Pancreas (tissue), 10 donors: ENCODE measurements at places on chromosomes 12 and 14. TPM values are rescaled to one million over a fixed set of nuclear protein-coding genes. Genes with fewer than 3 reads are reported as not detected.

- DNase-seq, result no peak
These were observed 333.8 kb downstream of the CACNA1C start for GRCh38 chr12:2386566-2386965.

- DNase-seq, result no peak
These were observed 270.7 kb upstream of the GARIN2 start for GRCh38 chr14:66918527-66918926.

DNA sequence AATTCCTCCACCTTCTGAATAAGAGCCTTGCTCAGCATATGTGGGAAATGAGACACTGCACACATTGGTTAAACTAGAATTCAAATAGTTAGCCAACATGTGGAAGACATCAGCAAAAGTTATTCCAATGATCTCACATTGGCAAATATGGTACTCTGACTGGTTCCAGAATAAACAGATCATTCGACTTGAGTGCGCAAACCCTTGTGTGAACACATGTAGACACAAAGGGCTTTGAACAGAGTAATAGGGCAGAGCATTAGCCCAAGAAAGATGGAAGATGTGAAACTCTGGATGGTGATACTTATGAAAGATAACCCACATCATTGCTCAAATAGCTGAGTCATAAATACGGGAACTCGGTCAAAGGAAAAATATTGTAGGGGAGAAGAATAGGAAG, 1133.4 kb upstream of the SEL1L start:
- DNase-seq, result no peak

GRCh38 chr12:38588624-38589305, 272.2 kb downstream of the ALG10B start:
- DNase-seq, result no peak

- DNase-seq, result no peak
These were observed 188.9 kb downstream of the TMX1 start for GRCh38 chr14:51428981-51429380.

DNA sequence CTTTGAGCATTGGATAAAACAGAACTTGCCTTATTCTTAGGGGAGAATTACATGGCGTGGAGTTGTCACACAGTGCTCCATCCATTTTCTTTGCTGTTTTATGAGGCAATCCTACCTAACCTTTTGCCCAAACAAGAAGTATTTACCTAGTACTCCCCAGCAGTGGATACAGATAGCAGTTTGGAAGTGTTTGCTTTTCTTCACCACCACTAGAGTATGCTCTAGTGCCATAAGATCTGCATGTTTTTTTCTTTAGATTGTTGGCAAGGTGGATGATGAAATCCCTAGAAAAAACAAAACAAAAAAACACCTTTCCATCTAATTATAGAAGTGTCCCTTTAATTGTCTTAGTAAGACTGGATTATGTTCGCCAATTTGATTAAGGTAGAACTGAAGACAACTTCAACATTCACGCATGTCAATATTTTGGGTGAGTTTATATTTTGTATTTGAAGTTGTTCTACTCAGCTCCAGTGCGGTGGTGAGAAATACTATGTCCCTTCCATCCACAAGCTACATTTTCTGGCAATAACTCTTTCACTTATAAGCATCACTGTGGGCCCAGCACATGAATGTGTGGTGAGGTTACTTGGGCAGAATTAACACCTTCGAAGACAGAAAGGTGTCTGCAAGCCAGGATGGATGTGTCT, 23.6 kb upstream of the TMEM260 start:
- no peak for DNase-seq

DNA sequence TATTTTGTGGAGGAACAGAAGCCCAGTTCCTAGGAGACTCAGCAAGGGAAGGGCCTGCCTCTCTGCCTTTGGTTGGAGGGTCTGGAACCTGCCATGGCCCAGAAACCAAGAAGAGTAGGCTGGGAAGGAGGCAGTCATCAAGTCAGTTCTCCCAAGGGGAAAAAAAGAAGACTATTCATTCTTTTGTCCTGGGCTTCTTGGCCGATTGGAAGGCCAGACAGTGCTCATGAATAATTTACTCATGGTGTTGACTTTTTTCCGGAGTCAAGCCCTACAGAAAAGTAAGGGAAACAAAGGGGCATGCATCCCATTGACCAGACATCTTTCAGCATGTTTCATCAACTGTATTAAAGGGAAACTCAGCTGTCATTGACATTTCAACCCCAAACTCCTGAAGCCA, 168.1 kb downstream of the PRKCH start:
- no peak for DNase-seq

DNA sequence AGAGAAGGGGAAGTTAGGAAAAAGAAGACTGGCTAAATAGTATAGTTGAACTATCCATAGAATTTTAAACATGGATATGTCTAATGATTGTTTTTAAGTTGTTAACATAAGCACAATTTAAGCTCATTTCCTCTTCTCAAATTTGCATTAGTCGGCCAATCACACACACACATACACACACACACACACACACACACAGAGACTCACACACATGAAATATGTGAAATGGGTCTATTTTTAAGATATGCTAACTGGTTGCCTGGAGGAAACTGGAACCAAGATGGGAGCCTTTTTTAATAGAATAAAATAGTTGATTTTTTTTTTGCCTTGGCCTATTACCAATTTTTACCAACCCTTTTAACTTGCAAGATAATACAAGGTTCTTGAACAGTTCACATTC, 24.0 kb upstream of the STYK1 start:
- no peak for DNase-seq

- DNase-seq, result peak; percentile 36
These were observed 14.2 kb upstream of the PLEK2 start for GRCh38 chr14:67426161-67426560.

DNA sequence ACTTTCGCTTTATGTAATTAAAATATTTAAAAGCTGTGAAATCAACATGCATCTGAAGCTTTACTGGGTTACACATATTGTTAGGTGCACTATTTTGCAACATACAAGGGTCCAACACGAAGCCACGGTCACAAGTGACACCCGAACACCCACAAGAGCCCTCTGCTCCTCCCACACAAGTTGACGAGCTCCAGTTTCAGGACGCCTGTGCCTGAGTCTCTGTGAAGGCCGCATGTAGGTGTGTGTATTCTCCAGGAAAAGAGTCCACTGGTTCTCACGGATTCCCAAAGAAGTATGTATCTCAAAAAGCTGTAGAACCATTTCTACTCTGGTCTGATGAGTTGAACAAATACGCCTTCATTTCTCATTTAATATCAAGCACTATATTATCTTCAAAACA, 12.0 kb downstream of the SLC15A4 start:
- DNase-seq, result no peak

DNA sequence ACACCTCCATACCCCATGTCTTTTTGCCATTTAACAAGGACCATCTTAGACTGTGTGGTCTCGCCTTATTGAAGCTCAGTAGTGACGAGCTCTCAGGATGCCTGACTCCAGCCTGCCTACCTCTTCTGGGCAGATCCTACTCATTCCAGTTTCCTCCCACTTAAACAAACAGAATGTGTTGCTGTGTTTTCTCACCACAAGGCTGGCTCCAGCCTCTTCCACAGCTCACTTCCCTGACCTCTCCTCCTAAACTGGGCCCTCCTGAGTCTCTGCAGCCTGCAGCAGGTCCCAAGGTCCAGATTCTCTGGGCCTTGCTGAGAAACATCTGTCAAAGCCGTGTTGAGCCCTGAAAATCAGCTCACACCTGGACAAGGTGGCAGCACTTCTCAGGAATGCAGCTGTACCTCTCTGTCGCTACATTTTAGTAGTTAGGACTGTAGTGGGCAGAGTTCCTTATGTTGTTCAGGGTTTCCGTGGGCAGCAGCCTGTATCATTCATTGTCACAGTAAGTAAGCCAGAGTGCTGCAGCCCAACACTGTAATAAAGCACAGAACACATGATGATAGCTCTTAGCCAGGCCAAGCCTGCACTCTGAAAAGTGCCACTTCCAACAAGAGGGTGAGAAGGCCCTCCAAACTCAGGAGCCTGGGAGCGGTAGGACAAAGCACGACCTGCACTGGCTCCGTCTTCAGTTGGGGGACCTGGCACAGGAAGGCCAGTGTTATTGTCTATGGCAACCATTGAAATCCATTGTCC, 68.5 kb downstream of the NKX2-1 start:
- no peak for DNase-seq

- no peak for DNase-seq
These were observed 5.9 kb upstream of the DEGS2 start for GRCh38 chr14:100165376-100165775.

- no peak for DNase-seq
These were observed 12.9 kb downstream of the VASH1 start for GRCh38 chr14:76773956-76774820.

GRCh38 chr12:9133216-9133916, 17.6 kb upstream of the A2M start:
- DNase-seq, result no peak

- DNase-seq, result no peak
These were observed 6.3 kb upstream of the TPCN1 start for GRCh38 chr12:113214895-113215400.

DNA sequence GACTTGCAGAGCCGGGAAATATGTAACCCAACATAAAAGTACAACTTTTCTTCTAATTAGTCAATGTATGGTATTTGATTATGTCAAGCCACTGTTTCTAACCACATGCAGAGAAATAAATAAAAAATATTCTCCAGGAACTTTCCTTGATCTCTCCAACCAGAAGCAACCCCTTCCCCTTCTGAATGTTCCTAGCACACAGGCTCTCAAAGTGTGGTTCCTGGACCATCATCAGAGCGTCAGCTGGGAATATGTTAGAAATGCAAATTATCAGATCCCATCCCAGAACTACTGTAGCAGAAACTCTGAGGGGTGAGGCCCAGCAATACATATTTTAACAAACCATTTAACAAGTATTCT, 21.0 kb upstream of the ITPR2 start:
- no peak for DNase-seq

DNA sequence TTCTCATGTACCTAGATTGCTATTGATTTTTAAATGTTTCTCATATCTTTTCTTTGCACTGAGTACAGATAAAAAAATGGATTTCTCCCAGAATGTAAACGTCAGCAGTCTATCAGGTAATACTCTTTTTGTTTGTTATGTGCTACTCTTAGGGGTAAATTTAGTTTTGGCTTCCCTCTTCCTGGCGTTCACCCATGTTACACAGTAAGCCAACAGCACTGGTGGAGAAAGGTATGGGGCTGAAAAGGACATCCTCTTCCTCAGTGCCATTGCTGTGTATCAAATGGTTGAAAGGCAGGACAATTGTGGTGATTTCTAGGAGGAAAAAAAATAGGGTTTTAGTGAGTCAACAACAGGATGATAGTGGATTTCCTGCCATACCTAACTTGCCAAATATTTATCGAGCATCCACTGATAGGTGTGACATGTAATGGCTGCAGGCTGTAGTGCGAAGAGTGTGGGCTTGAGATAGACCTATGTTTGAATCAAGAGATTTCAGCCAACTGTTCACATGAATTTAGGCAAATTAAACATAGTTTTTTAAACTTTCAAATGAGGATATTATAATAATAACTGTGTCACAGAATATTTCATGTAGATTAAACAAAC, 7.5 kb downstream of the KLRF2 start:
- no peak for DNase-seq

DNA sequence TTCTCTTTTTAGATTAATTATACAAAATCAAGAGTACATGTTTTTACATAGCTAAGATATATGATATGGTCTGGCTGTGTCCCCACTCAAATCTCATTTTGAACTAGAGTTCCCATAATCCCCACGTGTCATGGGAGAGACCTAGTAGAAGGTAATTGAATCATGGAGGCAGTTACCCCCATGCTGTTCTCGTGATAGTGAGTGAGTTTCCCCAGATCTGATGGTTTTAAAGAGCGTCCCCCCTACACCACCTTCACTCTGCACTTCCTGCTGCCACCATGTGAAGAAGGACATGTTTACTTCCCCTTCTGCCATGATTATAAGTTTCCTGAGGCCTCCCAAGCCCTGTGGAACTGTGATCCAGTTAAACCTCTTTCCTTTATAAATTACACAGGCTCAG, 21.4 kb upstream of the DRAM1 start:
- DNase-seq, result no peak

DNA sequence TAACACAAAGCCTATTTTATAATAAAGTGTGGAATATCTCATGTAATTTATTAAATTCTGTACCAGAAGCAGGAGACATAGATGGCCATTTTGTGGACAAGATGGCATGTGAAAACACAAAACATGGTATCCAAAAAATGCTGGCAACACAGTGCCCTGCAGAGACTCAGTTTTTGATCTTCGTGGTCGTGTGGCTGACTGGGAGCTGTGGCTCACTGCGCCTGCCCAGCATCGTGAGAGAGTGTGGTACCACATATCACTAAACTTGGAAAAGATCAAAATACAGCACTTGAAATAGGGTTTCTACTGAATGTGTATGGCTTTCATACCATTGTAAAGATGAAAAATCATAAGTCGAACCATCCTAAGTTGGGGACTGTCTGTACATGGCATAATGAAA, 43.0 kb upstream of the MANSC4 start:
- no peak for DNase-seq

GRCh38 chr12:41881891-41882805, 262.5 kb downstream of the GXYLT1 start:
- DNase-seq, result no peak

DNA sequence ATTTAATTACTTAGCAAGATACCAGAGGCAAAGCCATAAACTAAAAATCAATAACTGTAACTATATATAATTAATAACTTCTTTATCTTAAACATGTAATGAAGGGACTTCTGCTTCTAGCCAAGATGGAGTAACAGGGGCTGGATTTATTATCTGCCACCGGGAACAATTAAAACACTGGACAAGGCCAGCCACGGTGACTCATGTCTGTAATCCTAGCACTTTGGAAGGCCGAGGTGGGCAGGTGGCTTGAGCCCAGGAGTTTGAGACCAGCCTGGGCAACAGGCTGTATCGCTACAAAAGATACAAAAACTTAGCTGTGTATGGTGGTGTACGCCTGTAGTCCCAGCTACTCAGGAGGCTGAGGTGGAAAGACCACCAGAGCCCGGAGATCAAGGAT, 113.6 kb downstream of the TAOK3 start:
- DNase-seq, result no peak

DNA sequence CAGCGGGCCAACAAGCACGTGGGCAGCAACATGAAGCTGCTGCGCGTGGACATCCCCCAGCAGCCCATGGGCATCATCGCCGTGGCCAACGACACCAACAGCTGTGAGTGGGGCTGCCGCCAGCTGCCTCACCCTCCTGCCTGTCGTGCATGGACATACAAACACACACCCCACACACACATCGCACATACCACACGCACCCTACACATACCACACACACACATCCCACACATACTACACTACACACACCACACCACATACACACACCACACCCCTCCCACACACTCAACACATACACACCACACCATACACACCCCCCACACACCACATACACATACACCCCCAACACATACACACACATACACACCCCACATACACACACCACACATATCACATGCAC, 25.2 kb upstream of the NXPH4 start:
- DNase-seq, result no peak

Gene TAS2R8
- not detected for total RNA-seq

Gene PIWIL1
- total RNA-seq, result not detected

Gene PPM1H
- total RNA-seq, result 12.9 TPM

Gene IL22
- total RNA-seq, result not detected

Gene GXYLT1
- total RNA-seq, result 3.2 TPM

Gene TTC6
- not detected for total RNA-seq

Gene C3AR1
- 0.93 TPM for total RNA-seq

Gene RNU4-1
- 1,310 TPM for total RNA-seq

Gene WDR89
- total RNA-seq, result 11.0 TPM

Gene PUS7L
- 5.8 TPM for total RNA-seq

Gene RNF34
- 22.8 TPM for total RNA-seq
